ENCODE measurements at places on chromosomes 5 and 9.

GRCh38 chr9:1337169-1337568 lies 287.0 kb downstream of the DMRT2 start:
- DNase-seq = no peak

- no peak for DNase-seq
These were observed 547.1 kb downstream of the CCDC171 start for GRCh38 chr9:16099732-16100536.

DNA sequence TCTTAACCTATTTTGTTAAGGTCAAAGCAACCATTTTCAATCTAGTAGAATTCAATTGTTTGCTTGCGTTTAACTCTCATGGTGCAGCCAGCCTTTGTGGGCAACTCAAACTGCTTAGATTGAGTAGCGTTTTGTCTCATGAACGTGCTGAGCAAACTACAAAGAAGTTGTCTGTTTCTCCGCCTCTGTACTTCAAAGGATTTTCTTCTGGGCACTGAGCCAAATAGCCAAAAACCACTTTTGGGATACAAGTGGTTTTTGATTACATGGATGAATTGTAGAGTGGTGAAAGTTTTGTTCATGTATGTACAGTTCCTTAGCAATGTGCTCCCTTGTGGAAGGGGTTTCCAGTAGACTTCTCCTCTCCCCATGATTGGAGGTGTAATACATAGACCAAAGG lies 122.9 kb downstream of the CFAP90 start:
- no peak for DNase-seq

DNA sequence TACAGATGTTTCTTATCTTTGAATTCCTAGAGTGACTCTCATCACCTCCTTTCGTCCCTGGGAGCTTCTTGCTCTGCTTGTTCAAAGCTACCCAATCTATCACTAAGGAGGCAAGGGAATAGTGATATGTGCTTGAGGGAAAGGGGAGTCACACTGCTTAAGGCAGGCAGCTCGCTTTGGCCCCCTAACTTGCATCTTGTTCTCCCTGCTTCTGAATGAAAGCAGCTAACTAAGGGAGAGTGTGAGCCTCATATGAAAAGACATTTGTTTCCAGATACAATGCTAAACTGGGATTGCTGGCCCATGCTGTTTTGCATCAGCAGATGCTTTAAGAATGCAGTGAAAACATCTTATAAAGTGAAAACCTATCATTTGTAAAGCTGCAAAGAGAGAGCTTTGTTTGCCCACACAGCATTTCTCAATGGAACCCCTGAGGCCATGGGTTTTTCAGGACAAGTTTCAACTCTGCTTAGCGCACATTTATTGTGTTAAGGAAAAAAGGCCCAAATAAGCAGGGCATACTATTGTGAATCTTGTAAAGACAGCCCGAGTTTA lies 367.9 kb upstream of the ADAMTSL1 start:
- no peak for DNase-seq

GRCh38 chr9:90124961-90125360 lies 517.7 kb downstream of the DIRAS2 start:
- no peak for DNase-seq

- DNase-seq = no peak
These were observed 36.9 kb downstream of the CLINT1 start for GRCh38 chr5:157821822-157822622.

DNA sequence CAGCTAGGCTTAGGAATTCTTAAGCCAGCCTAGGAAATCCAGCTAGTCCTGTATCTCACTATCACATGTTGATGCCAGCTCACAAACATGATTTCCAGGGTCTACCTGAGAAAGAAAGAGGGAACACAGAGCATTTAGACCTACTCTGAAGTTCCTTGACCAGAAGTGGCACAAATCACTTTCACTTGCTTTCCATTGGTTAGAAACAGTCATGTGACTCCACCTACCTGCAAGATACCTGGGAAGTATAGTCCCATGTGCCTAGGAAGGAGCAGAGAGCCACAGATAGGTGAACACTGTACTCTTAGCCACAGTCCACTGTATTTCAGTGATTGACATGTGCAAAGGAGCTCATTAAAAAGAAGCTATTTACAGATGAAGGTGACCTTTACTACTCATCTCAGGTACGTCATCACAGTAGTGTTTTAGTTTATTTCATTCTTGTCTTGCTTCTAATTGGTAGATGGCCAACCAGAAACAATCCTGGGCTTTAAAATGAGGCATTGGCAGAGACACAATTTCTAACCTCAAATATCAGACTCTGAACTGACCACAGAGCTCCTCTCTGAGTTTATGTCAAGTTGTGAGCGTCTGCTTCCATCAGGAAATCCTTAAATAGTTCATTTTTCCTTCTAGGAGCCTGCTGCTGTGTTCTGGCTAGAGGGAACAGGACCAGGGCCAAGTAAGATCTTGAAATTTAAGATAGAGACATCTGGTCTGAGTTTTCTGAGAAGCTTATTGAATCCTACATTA lies 340.7 kb downstream of the TLE4 start:
- DNase-seq = no peak

DNA sequence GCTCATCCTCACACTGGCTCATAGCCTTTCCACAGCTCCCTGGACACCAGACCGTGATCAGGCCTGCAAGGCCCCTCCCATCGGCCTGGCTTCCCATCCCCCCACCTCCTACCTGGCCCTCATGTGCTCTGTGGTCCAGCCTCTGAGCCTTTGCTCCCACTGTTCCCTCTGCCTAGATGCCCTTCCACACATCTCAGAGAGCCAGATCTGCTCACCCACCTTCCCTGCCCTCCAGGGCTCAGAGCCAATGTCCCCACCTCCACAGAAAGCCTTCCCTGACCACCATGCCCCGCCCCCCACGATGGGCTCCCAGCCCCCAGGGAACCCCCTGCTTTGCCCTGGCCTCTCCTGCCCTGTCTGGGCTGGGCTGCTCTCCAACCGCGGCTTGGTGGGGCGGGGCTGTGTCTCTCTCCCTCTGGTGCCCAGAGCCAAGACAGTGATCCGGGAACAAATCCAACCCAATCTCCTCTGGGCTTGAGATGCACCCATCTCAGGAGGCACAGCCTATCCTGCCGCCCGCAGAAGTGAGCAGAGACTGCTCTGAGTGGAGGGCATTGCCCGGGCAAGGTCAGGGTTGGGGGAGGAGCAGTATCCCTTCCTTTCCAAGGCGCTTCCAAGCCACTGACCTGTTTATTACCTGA lies 1.6 kb downstream of the NINJ1 start:
- no peak for DNase-seq

DNA sequence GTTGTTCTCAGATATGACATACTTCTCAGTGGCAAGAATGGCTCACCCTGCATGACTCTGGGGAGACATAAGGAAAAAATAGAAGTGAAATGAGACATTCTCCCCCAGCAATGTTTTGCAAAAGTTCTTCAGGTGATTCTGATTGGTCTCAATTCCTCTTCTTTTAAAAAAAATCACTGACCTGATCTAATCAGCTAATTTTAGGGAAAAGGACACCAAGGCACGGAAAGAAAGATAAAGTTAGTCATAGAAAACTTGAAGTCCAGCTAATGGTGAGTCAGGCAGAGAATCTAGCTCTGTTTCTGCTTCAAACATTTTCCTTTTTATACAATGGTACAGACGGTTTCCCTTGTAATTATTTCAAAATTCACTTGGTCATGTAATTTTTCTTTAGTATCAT lies 1018.9 kb upstream of the ARRDC3 start:
- no peak for DNase-seq

DNA sequence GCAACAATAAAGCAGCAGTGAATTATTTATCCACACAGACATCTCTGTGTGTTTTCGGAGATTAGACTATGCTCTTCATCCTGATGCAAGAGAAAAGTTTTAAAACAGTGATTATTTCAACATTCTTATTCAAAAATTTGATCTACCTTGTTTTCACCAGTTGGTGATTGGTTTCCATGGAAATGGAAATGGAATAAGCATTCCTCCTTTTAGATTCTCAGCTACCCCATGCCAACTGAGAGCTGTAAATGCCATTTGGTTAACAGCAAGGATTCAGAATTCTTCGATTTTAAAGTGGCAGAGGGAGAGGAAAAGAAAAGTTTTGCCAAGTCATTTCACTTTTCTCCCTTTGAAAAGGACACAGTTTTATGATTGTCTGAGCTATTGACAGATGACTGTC lies 154.7 kb downstream of the PCSK5 start:
- DNase-seq = no peak

DNA sequence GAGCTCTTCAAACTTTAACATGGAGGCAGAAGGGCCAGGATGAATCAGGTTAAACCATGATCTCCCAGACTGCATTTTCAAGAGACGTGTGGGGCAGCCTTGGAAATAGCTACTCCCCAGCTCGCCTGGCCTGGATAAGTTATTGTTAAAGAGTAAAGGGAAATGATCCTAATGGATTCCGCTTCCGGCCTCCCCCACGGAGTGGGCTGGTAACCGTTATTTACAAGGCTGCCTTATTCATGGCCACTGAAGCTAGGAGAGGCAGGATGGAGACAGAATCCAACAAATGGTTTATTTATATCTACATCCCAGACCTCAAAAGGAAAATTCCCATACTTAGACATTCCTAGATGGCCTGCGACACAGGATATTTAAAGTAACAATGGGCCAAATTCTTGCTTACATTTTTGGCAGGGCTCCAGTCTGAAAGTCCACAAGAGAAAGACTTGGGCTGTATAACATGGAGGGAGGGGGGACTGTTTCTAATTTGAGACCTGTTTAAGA lies 27.9 kb downstream of the SPRY4 start:
- DNase-seq = peak; percentile 70

GRCh38 chr5:133866160-133866902 lies 102.1 kb downstream of the C5orf15 start:
- no peak for DNase-seq

DNA sequence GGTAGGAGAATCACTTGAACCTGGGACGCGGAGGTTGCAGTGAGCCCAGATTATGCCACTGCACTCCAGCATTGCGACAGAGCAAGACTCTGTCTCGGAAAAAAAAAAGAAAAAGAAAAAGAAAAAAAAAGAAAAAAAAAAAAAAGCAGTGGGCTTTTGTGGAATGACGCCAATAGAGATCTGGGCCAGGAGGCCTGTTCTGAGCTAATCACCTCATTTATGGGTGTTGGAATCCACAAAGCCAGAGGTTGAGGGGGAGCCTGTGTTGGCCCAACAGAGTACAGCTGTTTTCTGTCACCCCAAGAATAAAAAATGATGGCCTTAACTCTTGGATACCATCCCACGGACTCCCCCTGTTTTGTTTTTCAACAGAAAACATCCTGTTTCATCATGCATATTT lies 18.5 kb downstream of the OSTF1 start:
- DNase-seq = no peak

GRCh38 chr9:132485393-132485792 lies 75.4 kb downstream of the CFAP77 start:
- DNase-seq = no peak

- no peak for DNase-seq
These were observed 8.9 kb downstream of the INPP5E start for GRCh38 chr9:136430588-136431234.

GRCh38 chr5:41891066-41891707 lies 13.0 kb upstream of the RIMOC1 start:
- DNase-seq = no peak

GRCh38 chr5:24353016-24353415 lies 291.8 kb downstream of the CDH10 start:
- no peak for DNase-seq

GRCh38 chr9:2029666-2030170 lies 14.6 kb downstream of the SMARCA2 start:
- no peak for DNase-seq

- DNase-seq = no peak
These were observed 16.7 kb downstream of the TJP2 start for GRCh38 chr9:69190863-69191181.

DNA sequence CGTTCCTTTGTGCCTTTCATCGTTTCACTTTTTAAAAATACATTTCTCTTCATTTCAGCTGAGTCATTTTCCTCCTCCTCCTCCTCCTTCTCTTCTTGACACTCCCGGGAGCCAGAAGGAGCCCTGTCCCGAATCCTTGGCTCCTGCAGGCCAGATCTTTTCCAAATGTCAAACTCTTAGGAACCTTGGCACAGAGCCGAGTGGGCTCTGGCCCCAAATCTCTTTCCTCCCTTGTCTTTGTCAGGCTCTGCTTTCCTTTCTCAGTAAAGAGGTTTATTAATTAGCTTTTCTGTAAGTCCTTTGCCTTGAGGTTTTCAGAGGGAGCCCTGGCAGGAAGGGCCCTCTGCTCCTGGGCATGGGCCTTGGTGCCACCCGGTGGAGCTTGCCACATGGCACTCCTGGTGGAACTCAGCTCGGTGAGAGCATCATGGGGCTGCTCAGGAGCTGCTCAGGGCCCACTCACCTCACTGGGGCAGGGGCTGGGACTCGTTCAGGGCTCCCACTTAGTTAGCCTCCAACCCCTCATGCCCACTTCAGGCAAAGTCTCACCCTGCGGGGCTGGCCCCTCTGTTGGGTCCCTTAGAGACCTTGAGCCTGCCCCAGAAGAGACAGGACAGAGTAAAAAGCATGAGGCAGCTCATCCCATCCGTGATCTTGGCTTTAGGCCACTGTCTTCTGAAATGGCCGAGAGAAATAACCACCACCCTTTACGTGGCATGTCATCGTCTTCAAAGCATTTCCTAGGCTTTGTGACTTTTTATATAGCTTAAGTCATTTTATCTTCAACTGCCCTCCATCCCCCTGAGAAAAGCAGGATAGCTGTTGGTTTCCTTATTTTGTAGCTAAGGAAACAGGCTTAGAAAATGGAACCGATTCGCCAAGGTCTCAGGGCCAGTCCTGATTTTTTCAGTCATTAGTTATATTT lies 17.1 kb downstream of the STC2 start:
- peak; percentile 56 for DNase-seq

DNA sequence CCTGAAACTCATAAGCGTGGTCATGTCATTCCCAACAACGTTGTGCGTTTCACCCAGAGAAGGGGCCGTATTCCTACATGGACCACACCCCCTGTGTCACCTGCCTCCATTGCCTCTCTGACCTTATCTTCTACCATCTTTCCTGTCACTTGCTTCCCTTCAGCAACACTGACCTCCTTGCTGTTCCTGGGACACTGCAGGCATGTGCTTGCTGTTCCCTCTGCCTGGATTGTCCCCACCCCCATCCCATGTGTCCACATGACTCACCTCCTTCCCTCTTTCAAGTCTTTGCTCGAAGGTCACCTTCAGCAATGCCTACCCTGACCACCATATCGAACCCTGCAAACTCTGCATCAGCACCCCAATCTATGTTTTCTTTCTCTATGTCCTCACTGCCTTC lies 133.2 kb upstream of the ZNF618 start:
- DNase-seq = no peak

GRCh38 chr5:57243286-57244137 lies 69.7 kb downstream of the GPBP1 start:
- no peak for DNase-seq
